ENCODE measurements at places on chromosomes 6 and 20. TPM values are rescaled to one million over a fixed set of nuclear protein-coding genes. Genes with fewer than 3 reads are reported as not detected.

DNA sequence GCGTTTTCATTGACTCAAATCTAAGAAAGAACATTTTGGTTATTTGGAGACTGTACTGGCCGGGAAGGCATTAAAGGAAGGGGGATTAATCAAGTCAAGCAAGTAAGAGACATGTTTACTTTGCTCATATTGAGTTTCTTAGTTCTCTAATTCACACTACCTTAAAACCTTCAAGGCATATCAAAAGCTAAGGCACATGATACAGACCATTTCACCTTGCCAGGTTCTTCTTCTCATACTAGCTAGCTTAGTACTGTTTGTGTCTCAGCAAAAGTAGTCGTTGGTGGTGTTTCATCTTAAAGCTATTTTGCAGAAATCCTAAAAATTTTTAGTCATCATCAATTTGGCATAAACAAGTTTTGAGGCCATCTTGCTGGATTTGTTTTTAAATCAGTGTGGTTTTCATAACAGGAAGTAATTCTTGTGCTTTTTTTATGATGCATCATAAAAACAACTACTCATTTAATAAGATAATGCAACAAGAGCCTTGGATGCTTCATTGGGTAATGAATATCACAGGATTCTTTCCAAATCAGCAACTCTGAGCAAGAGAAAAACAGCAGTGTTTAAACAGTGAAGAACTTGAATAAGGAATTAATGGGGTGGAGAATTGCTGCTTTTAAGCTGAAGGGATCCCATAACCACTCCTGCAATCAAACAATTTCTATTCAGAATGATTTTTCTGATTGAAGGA lies 425.3 kb downstream of the EPM2A start:
- DNase-seq, result no peak

GRCh38 chr6:144745439-144745838 lies 460.3 kb downstream of the UTRN start:
- no peak for DNase-seq

Gene SLC32A1
- total RNA-seq, result 6.4 TPM

Gene TREML2
- total RNA-seq, result not detected

All from occipital lobe (tissue), 3 donors.